ENCODE measurements at places on chromosomes 7 and 10. TPM values are rescaled to one million over a fixed set of nuclear protein-coding genes. Genes with fewer than 3 reads are reported as not detected.
A peak's percentile ranks its signal among the peaks of the same experiment; 100 is the strongest.

The CDK1 gene
- 1.1 TPM for total RNA-seq

DNA sequence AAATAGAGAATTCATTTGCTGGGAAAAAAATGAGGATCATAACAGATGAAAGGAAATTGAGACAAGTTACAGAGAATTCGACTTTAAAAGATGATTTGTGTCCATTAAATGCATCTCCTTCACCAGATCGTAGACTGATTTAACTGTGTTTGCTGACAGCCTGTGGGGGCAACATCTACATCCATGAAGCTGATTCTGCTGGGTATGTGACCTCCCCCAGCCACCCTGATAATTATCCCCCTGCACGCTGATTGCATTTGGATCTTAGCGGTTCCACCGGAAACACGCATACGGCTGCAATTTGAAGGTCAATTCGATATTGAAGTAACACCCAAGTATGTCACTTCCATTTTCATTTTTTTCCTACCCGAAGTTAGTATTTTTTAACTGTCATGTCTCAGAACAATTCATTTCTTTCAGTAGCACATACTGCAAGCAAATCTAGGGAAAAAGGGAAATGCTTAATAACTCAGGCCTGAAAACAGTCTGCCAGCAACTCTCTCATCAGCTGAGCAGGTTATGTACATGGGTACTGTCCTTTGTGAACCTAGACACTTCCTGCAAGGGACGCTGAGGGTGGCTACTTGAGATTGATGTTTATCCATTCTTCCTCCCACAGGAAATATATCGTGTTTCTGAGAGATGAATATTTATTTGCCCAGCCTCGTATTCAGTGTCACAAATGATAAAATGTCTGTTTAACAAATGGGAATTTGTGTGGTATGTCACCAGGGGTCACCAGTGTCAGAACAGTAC is 134.9 kb downstream of the ZNF22 start:
- no peak for DNase-seq

DNA sequence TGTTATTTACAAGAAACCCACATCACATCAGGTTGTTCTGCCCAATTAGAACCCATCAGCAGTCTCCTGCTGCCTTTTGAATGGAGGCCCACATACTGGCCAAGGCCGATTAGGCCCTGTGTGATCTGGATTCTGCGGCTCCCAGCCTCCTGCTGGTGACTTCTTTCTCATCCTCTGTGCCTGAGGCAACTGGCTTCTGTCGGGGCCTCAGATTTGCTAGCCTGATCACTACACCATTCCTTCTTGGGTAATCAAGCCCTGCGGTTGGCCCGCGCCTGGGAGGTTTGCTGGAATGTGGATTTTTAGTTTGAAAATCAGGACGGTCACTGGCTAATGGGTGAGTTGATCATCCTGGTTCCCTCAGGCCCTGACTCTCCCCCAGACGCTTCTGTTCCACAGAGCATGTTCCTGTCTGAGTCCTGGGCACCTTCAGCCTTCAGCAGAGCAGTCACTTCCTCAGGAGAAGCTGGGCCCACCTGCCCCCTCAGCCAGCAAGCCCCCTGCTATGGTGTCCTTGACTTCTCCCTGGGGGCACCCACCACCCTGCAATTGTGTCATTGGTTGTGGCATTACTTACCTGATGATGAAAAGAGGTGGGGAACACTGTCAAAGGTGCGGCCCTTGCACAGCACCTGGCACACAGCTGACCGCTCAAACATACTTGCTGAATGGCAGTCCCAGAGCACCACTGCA is 207.6 kb downstream of the PHTF2 start:
- DNase-seq: no peak

DNA sequence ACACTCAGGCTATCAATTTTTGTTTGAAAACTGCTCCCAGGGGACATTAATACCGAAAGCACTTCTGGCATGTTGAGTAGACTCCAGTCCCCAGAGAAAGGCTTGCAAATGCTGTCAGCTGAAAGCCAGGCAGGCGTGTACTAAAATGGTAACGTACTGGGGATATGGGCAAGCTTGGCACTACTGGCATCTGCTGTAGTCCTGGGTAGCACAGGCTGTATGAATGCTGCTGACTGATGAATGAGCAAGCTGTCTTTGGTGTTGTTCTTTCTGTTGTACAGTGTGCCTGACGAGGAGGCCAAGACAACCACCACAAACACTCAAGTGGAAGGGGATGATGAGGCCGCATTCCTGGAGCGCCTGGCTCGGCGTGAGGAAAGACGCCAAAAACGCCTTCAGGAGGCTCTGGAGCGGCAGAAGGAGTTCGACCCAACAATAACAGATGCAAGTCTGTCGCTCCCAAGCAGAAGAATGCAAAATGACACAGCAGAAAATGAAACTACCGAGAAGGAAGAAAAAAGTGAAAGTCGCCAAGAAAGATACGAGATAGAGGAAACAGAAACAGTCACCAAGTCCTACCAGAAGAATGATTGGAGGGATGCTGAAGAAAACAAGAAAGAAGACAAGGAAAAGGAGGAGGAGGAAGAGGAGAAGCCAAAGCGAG is 53.5 kb upstream of the AGBL3 start:
- peak; percentile 54 for DNase-seq

- no peak for DNase-seq
These were observed 31.5 kb downstream of the FAM20C start for GRCh38 chr7:223861-224260.

The AOAH gene
- total RNA-seq: 3.1 TPM

GRCh38 chr7:72325561-72325960 is 86.6 kb downstream of the CALN1 start:
- DNase-seq: no peak

- no peak for DNase-seq
These were observed 10.2 kb upstream of the ADCY1 start for GRCh38 chr7:45563941-45564461.

The PNLIP gene
- 1.5 TPM for total RNA-seq

- DNase-seq: no peak
These were observed 370.3 kb downstream of the CDC14C start for GRCh38 chr7:49294611-49295010.

GRCh38 chr7:155017834-155018233 is 14.9 kb upstream of the PAXIP1 start:
- no peak for DNase-seq

- DNase-seq: no peak
These were observed 4.0 kb downstream of the SKAP2 start for GRCh38 chr7:26860361-26860760.

GRCh38 chr7:25926451-25926850 is 225.5 kb upstream of the NFE2L3 start:
- no peak for DNase-seq

- no peak for DNase-seq
These were observed 189.3 kb downstream of the ZMYND11 start for GRCh38 chr10:324593-324992.

DNA sequence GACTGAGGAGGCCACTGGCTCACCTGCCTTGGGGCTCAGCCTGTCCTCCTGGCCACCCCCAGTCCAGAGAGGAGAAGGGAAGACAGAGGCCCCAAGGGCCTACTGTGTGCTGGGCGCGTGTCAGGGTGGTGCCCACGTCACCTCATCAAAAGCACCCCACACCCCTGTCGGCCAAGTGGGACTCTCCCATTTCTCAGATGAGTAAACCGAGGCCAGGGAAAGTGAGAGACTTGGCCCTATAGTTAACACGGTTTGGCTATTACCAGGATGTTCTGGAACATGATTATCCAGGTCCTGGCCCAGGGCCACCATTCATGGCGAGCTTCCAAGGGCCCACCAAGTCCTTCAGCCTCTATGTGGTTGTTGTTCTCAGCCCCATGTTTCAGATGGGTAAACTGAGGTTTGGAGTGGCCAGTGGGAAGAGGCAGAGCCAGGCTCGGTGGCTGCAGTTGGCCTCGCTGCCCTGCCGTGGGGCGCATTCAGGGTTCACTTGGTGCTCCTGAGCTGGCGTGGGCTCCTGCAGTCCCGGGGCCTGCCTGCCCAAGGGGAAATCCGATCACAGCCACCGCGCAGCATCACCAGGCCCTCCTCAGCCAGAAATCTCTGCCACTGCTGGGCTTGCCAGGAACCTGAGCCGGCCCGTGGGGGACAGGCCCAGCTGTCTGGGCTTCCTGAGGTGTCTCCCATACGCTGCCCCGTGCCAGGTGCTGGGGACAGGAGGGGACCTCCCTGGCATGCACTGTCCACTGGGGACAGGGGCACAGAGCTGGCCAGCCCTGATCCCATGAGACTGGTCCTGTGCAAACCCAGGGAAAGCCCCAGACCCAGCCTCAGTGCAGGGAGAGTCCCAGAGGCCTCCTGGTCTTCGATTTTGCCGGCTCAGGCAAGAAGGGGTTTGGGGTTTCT is 117.7 kb upstream of the TNRC18 start:
- no peak for DNase-seq

The GRB10 gene
- total RNA-seq: 48.7 TPM

- no peak for DNase-seq
These were observed 28.7 kb downstream of the ZCCHC24 start for GRCh38 chr10:79416578-79417255.
